Kidney tubule cell (primary cell): ENCODE measurements at places on chromosomes 1 and 21.

DNA sequence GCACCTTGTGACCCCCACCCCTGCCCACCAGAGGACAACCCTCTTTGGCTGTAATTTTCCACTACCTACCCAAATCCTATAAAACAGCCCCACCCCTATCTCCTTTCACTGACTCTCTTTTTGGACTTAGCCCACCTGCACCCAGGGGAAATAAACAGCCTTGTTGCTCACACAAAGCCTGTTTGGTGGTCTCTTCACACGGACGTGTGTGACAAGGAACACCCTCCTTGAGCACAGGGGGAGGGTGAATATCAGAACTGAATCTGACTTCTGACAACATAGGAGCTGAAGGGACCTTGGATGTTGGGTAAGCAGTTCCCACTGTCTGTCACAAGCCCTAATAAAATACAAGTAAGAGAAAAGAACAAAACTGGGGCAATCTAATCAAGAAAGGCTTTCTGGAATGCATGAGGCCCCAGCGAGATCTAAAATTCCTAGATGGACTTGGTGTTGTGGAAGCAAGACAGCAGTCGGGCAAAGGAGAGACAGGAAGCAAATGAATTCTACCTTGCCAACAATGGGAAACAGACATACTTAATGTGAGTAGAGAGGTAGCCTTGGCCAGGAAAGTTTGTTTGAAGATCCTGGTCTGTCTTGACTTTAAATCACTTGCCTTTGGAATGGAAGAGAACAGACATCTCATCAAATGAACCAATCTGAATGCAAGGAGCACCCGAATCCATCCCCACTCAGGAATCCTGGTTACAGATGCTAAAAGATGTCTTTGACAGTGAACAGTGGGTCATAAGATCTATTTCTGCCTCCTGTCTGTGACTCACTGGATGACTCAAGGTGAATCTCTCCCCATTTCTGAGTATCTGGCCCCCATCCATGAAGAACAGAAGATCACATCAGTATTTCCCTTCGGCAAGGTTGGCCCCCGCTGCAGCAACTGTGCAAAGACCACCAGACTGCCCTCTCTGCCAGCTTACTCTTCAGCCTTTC is 53.3 kb downstream of the OLFML3 start:
- DNase-seq: peak; percentile 71

- DNase-seq: no peak
These were observed 153.7 kb downstream of the HHIPL2 start for GRCh38 chr1:222394224-222394623.

DNA sequence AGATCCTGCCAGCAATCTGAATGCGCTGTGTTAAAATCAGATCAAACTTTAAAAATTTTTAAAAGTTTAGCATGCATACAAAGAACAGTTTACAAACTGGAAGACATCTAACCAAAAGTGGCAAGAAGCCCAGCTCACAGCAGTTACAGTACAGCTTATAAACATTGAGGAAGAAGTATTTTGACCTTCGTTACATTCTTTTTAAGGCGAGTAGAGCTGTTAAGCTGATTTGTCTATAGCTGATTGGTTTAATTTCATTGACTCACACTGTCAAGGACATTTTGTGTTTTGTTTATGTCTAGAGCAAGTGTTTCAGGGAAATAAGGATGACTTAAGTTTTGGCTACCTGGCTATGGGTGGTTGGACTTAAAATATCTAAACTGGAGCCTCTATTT is 3.0 kb upstream of the PGM1 start:
- no peak for DNase-seq

GRCh38 chr1:23589585-23589986 is 30.3 kb upstream of the ID3 start:
- peak; percentile 38 for DNase-seq

GRCh38 chr21:16502273-16502672 is 772.5 kb downstream of the USP25 start:
- no peak for DNase-seq

GRCh38 chr1:5632224-5632623 is 360.0 kb downstream of the NPHP4 start:
- no peak for DNase-seq

GRCh38 chr1:33364565-33364918 is 43.6 kb upstream of the A3GALT2 start:
- DNase-seq: no peak

GRCh38 chr21:46046471-46046870 is 51.4 kb upstream of the COL6A2 start:
- no peak for DNase-seq

DNA sequence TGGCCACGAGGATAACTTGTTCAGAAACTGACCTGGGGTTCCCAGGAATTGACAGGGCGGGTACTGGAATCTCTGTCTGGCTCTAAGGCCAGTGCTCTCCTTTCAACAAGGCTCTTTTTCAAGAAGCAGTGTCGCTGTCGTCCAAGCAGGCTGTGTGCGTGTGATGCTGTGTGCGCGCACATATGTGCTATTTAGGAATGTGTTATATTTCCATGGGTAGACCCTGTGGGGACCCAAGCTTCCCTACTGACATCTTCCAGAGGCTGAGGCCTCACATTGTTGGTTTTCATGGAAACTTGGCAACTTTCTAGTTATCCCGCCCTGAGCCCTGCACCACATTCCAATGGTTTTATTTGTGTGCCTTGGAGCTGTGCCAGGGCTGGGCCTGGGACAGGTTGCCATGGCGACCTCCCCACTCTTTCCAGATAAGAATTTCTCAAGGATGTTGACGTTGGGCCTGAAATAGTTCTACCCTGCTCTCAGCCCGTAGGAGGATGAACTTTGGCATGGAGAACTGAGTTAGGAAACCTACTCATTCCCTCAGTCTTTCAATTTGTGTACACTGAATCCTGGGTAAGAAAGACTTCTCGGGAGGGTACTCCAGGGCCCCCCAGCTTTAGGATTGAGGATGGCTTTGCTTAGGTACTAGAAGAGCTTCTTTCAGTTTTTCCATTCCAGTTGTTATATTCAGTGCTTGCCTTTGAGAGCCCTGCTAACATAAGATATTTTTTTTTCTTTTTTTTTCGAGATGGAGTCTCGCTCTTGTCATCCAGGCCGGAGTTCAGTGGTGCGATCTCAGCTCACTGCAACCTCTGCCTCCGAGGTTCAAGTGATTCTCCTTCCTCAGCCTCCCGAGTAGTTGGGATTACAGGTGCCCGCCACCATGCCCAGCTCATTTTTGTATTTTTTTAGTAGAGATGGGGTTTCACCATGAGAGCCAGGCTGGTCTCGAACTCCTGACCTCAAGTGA is 38.8 kb upstream of the SRSF10 start:
- peak; percentile 99 for DNase-seq

DNA sequence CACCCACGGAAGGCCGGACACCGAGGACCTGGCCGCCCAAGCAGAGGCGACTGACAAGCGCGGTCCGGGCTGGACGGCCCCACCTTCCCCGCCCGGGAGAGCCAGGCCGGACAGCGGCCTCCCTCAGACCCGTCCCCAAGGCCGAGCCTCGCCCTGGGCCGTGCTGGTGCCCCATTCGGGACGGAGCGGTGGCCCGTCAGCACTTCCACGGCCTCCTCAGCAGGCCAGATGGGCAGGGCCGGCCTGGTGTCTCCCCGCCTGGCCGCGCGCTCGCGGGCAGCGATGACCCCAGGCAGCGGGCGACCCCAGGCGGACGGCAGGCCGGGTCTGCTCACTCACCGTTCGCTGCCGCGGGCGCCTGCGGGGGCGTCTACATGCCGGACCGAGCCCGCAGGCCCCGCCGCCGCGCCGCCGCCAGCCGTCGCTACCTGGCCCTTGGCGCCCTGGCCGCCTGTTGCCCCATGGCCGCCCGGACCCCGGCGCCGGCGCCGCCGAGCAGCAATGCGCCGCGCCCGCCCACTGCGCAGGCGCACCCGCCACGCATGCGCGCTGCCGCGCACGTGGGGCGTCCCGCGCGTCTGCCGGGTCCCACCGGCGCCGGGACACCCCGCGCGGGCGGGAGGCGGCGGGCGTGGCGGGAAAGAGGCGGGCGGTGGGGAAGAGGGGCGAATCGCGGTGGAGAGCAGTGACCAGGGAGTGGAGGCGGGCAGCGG is at the start of gene NADK:
Gene NADK (minus strand): TSS at position 521 of the 713 bp plus-strand sequence. CDS start 13,064 bp downstream, outside the sequence.
- peak; percentile 78 for DNase-seq

DNA sequence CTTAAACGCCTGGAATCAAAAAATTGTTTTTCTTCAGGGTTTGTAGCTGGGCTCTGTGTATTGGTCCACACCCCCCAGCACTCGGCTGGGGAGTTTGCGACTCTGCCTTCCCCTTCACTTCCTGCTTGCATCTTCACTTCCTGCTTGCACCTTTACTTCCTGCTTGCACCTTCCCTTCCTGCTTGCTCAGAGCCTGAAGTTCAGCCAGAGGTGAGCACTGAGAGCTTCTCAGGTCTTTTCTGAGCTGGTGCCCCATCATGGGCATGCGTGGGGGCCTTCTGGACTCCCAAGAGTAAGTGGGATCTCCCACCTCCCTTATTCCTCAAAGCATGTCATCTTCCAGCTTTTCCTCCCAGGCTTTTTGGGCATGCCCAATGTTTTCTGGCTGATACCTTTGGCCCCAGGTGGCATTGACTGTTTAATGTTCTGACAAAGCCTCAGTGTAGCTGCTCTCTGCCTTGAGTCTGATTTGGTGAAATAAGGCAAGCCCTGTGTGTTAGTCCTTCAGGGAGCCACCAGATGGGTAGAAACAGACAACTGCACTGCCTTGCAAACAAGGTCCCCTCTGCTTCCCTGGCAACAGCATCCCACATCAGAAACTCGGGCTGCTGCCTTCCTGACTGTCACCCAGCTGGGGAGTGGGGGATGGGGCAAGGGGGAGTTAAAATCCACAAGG is 3.5 kb downstream of the KRTAP10-2 start:
- DNase-seq: no peak

GRCh38 chr1:46452931-46453325 is 36.7 kb upstream of the DMBX1 start:
- DNase-seq: no peak

DNA sequence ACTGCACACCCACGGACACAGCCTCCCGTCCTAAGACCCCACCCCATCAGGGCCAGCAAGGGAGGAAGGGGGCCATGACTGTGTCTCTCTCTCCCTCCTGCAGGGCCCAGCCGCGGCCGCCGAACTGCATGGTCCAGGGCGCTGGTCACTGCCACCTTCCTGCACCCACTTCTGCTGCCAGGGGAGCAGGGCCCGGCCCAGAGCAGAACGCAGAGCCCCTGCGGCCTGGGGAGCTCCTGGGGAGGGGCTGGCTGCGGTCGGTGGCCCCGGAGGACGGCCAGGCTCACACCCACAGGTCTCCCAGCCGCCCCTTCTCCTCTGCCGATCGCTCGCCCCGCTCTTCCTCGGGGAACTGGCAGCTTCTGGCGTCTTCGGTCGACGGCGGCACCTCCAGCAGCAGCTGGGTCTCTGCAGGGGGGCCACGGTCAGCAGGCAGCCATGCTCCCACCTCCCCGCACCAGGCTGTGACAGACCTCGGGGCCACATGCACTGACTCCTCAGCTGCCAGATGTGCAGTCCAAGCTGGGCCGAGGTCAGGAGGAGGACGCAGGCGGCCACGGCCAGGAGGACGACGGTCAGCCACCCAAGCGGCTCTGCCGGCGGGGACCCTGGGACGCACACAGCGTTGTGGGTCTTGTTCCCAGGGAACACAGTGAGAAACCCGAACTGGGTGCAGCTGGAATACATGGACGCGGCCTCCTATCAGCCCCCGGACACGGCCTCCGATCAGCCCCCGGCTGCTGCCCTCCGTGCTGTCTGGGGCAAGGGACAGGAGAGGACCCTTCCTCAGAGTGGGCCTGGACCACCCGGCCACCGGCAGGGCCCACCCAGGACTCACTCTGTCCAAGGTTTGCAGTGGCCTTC is 2.6 kb downstream of the TNFRSF18 start:
- DNase-seq: no peak

DNA sequence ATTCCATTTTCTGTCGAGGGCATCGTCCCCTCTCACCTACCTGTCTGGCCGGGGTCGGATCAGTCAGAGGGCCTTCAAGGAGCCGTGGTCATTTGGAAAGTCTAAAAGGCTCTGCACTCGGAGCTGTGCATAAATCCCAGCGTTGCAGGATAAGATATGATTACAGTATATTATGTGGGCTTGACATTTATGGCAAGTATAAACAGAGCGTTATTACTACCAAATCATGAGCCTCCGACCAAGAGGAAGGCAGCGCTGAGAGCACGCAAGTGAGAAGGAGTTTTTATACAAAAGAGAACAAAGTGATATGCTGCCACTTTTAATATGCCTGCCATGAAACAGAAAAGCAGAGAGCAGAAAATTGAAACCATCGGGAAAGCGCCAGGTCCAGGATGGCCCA is 419.4 kb upstream of the VAMP3 start:
- no peak for DNase-seq

DNA sequence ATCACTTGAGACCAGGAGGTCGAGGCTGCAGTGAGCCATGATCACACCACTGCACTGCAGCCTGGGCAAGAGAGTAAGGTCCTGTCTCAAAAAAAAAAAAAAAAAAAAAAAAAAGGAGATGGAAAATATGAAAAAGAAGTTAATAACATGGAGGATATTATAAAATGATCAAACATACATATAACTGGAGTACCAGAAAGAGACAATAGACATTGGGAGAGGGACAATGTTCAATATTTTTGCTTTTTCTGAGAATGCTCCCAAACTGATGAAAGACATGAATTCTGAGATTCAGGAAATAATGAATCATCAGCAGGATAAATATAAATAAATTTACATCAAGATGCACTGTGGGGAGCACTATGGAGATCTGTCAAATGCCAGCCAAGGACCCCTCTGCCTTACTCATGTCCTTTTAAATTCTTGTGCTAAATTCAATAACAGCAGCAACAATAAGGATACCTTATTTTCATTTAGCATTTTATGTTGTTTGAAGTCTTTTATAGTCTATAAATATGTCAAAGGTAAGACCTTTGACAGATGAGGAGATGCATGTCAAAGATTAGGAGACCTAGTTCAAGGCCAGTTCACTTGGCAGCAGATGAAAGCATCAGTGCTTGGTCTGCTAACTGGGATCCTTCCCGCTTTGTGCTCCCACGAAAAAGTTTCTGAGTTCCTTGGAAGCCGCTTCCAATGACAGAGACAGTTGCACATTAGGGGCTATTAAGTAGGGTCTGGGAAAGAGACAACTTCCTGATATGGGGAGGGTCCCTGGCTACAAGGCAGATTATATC is 97.7 kb downstream of the TLR5 start:
- DNase-seq: no peak

DNA sequence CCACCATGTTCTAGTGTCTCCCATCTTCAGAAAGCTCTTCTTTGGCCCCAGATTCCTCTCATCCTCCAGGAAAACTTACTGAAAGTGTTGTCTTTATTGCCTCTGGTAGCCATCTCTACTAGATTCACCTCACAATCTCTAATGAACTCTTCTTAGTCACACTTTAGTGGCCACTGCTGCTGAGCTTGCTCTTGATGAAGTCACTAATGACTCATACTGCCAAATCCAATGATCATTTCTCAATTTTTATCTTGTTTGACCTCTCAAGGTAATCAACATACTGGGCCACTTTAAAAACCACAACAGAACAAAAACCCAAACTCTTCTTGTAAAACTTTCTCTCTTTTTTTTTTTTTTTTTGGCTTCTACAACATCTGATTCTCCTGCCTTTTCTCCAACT is 196.4 kb downstream of the LHX8 start:
- peak; percentile 20 for DNase-seq
